ENCODE measurements at places on chromosomes 11 and 22.

DNA sequence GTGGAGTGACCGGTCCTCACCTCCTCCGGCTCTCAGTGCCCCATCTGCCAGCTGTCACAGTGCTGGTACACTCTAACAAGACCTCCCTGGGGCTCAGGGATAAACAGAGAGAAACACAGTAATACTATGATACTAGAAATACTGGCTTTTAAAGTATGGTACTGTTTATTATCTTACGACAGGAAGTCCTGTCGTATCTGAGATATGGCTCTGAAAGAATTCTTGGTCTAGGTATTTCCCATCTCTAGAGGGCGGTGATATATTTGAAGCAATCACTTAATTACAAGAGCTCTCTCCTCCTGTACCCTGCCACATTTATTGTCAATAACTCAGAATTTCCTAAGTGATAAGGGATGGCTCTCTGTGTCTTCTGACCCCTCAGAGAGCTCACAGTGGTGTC is 119.1 kb downstream of the RRM1 start:
- no peak for DNase-seq

GRCh38 chr11:19253817-19254216 is 13.1 kb upstream of the E2F8 start:
- no peak for DNase-seq

- DNase-seq, result no peak
Observed at GRCh38 chr11:109864151-109864661, 229.0 kb upstream of the ZC3H12C start.

DNA sequence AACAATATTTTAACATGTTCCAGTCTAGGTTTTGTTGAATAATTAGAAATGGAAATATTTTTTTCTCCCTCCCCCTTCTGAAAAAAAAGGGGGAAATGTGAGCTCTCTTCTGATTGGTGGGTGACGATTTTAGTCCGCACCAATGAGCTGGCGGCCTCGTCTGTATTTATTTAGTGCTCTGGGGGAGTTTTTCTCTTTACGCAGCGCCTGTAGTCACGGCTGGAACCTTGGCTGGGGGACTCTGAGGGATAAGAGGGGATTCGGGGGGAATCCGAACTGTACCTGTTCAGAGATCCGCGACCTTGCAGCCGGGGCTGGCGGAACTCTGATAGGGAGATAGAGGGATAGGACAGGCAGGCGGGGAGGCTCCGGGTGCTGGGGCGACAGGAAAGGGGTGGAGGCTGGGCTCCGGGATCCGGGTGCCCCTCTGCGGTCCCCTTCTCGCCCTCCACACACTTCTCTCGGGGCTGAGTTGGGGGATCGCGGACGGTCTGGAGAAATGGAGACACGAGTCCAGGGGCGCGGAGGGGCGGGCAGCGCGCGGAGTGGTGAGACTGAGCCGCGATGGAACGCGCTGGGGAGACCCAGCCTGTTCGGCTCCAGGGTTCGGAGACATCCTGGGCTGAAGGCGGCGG is 99.7 kb upstream of the HSD17B12 start:
- DNase-seq, result no peak

DNA sequence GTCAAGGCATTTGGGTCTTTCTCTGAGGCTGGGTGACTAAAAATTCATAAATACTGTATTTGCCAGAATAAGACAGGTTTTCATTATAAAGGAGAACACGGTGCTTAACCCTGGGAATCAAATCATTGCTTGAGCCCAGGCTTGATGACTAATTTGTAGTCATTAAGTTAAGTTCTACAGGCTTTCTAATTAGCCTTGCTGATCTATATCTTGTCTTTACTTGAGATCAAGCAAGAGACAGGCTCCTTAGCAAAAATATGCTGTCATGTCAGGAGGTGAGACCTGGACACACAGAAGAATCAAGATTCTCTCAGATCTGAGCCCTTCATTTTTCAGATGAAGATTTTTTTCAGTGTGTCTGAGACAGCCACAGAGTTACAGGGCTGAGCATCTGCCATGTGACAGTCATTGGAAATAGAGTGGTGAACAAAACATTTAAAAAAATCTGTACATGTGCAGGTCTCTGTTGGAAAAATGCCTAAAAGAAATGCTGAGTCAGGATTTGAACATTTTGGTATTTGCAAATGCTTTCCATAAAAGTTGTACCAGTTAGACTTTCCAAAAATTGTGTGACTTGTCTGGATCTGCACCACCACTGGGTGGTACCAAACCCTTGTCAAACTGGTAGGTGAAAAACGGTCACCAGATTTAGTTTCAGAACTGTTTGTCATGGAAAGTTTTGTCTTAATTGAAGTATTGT is 14.6 kb downstream of the ACAT1 start:
- no peak for DNase-seq

- DNase-seq, result no peak
Observed at GRCh38 chr11:11947825-11948224, 60.6 kb downstream of the DKK3 start.
